ENCODE measurements at places on chromosomes 3 and 15.

- no peak for DNase-seq
These were observed 8.4 kb downstream of the CD200 start for GRCh38 chr3:112341386-112341785.

GRCh38 chr3:133135306-133135705 lies 97.1 kb downstream of the TMEM108 start:
- DNase-seq = no peak

DNA sequence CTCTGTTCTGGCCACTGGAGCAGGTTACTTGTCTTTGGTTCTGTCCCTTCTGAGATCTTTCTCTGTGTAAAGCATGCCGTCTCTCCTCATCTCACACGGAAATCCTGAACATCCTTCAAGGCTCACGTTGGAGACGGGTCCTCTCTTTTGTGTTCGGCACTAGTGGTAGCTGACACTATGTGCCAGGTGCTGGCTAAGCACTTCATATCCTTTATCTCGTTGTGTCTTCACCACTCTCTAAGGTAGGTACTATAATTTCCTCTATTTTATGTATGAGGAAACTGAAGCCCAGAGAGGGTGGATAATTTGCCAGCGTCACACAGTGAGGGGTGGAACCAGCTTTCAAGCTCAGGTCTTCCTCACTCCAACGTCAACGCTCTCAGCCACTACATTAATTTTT lies 1.2 kb downstream of the IFT122 start:
- DNase-seq = peak; percentile 7

DNA sequence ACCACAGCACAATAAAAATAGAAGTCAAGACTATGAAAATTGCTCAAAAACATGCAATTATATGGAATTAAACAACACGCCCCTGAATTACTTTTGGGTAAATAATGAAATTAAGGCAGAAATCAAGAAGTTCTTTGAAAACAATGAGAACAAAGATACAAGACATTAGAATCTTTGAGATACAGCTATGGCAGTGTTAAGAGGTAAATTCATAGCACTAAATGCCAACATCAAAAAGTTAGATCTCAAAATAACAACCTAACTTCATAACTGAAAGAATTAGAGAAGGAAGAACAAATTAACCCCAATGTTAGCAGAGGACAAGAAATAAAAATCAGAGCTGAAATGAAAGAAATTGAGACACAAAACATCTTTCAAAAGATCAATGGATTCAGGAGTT lies 86.6 kb upstream of the UBP1 start:
- DNase-seq = no peak

DNA sequence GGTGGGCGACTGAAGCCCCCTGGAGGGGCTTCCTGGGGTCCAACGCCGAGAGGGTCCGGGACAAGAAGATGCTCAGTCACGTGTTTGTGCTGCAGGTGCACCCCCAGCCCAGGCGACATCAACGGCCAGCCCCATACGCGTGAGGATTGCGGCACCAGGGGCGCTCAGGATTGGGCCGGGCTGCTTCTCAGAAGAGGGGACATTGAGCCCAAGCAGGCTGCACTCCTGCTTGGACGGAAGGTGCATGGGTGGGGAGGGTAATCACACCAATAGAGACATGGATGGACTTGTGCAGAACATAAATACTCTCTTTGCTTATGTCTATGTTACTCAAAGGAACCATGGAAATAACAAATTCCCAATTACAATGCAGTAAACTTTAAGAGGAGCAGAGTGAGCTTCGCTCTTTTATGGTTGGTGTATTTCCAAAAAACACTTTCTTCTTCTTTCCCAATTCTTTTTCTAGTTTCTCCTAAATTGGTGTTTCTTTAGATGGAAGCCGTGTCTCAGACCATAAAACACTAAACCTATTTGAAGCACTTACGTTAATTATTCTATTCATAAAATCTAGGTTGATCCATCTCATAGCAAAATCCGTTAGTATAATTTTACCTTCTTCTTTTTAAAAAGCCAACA lies 182.7 kb downstream of the GOLGA6L6 start:
- DNase-seq = no peak

DNA sequence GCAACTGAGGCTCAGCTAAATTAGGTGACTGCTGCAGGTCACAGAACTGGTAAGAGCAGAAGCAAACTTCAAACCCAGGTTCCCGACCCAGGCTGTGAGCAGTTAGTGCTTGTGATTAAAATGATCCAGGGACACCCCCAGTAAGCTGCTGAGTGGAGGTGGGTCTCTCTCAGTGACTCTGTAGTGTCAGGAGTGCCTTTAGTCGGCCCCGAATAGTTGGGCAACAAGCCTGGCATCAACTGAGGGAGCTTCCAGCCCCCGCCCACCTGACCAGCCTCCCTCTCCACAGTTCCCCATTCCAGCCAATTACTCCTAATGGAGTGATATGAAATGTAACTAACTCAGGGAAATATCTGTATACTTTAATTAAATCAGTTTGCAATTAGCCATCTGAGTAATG lies 168.0 kb upstream of the SMAD3 start:
- DNase-seq = no peak

GRCh38 chr3:180280555-180280954 lies 243.8 kb upstream of the PEX5L start:
- no peak for DNase-seq

GRCh38 chr3:184371570-184372018 lies 6.4 kb downstream of the THPO start:
- DNase-seq = peak; percentile 70

GRCh38 chr3:39106281-39106811 lies 1.1 kb downstream of the GORASP1 start:
- DNase-seq = no peak

DNA sequence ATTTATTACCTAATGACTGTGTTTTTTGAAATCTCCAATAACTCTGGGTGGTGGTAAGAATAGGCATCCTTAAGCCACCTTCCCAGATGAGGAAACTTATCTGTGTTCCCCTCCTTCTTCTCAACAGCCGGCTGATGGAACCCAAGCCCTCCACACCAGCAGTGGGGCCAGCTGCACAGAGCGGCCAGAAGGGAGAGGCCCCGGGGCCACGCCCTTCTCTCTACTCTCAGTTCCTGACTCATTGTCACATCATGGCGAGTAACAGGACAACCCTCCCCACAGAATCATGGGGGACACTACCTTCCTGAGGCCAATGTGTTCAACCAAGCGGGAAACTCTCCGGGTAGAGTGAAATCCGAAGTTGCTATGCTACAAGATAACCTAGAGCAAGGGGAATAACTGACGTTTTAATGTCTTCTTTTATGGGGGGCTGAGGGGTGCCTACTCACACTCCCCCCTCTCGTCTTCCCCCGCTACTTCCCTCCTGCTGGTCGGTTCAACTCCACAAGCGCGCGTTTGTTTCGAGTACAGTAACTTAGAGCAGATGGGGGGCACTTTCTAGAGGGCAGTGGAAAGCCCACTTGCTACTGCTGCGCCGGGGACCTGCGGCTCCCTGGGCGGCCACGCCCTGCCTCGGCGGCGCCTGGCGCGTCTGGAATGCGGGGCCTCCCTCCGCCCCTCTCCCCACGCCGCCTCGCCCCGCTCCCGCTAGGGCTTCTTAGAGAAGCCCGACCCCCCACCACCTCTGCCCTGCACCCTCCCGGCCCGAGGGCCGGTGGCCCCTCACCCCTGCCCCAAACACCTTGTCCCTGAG lies 621 bp downstream of the ANXA2 start:
- DNase-seq = peak; percentile 20

GRCh38 chr3:134952371-134952770 lies 157.3 kb downstream of the EPHB1 start:
- no peak for DNase-seq

- DNase-seq = no peak
These were observed 28.2 kb upstream of the ST6GAL1 start for GRCh38 chr3:186902154-186902553.

- DNase-seq = no peak
These were observed 37.3 kb downstream of the ABCC5 start for GRCh38 chr3:183980403-183980802.
